ENCODE measurements at places on chromosomes 4 and X. TPM values are rescaled to one million over a fixed set of nuclear protein-coding genes. Genes with fewer than 3 reads are reported as not detected.

The DLG3 gene
- 24.1 TPM for total RNA-seq

- no peak for DNase-seq
Measured at GRCh38 chrX:76454456-76454927, 27.0 kb downstream of the MAGEE1 start.

DNA sequence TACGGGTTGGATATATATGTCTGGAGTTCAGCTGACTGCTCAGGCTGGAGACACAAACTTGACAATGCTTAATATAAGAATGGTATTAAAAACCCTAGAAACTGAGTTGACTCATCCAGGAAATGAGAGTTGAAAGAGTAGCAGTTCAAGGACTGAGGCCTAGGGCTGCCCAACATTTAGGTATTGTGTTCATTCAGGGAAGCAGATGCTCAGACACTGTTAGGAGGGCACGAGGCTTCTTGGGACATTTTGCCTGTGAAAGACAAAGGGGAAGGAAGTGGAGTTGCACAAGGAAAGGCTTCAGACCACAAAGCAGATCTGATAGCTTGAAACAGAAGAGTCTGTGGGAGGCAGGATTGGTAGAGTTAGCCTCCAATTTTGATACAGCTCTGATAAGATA, 52.0 kb upstream of the HS3ST1 start:
- peak; percentile 52 for DNase-seq

GRCh38 chr4:102141842-102142241, 203.4 kb downstream of the SLC39A8 start:
- DNase-seq = no peak

GRCh38 chr4:186121057-186121456, 16.6 kb downstream of the FAM149A start:
- no peak for DNase-seq

DNA sequence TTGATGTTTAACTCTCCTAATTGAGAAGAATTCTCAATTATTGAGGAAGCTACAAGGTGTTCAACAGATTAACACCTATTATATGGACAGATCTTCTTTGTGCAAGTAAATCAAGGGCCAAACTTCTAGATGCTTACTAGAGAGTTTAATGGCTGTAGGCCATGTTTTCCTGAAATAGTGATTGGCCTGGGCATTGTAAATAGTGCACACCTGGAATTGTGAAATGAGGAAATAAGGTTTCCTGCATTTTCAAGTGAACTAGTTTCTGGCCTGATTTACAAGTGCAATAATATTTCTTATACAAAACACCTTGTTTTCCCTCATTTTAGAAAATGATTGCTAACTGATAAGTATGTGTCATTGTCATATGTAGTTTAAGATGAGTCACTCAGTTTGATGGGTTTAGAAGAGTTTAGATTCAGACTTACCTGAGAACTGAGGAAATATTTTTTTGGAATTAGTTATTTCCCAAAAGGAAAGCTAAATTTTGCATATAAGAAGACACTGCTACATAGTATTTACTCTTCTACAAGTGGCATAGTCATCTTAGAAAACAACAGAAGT, 21.2 kb downstream of the AFF1 start:
- DNase-seq = no peak

DNA sequence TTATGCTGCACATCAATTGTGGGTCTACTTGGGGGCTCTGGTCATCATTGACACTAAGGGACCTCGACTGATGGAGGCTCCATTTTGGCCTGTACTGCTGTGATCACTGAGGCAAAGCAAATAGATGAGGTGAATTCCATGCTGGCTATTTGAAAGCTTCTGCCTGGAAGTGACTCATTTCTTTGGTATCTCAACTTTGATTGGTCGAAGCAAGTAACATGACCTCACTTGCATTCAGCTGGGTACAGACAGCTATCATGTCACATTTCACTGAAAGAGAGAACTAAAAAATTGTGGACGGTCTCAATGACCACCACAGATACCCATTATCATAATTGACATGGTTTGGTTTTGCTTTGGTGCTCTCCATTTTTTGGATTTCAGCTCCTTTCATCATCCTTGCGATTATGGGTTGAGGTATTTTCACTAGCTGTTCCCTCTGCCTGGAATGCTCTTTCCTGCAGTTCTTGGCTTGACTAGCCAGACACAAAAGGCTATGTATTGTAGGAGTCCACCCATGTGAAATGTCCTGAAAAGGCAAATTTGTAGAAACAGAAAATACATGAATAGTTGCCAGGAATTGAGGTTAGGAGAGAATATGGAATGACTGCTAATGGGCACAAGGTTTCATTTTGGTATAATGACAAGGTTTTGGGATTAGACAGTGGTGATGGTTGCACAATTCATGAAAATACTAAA, 369.2 kb upstream of the LCORL start:
- no peak for DNase-seq

DNA sequence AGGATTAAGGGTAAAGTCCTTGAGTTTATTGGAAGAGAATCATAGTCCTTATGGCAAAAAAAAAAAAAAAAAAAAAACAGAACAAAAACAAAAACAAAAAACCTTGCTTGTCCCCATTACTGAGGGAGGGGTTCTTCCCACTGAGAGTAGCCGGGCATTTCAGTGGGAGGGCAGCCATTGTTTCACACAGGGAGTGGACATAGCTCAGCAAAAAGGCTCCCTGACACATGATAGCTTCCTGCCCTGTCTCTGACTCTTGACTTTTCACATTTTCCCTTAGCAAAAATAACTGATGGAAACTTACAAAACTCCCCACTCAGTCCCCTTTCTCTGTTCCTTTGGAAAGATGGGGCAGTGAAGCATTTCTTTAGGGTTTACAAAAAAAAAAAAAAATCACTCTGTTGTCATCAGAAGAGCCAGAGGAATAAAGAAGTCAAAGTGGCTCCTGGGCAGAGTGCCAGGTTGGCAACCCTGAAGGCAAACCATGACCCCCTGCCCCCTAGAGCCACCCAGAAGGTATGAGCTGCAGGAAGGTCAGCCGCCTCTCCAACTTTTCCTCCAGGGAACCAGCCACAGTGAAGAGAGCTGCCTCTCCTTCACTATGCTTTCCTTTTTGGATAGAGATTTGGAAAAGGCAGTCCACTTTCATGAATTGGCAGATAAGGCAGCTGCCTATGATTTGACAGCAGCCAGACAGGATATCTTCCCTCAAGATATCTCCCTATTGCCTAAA, 170.6 kb downstream of the KDR start:
- DNase-seq = no peak

DNA sequence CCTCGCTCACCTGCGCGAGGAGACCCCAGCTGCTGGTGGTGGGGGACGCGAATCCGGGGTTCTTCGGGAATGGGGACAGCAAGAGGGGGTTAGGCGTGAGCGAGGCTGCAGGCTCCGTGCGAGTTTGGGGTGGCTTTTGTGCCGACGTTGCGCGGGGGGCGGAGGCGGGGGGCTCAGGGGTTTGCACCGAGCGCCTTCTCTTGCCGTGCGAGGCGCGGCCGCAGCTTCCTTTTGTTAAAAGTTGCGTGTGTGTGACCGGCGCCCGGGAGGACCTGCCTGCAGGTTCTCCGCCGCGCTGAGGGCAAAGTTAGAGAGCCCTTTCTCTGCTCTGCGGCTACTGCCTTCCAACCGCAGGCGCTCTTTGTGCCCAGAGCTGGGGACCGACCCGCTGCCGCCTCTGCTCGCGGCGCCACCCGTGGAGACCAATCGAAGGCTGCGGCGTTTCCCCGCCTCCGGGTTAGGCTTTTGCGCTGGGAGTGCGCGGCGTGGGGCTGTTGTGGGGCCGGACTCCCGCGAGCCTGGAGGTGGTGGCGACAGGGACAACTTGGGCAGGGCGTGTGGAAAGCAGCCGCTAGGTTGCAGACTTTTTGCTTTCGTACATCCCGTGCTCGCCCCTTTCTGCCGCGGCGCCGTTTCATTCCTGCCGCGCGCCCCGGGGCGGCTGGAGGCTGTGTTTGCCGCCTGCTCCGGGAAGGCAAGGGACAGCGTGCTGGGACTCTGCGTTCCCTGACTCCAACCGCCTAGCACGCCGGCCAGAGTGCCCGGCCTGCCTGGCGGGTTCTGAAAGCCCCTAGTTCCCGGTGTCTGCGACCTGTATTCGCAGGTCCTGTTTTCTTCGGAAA, 716 bp downstream of the KIT start:
- peak; percentile 64 for DNase-seq

- DNase-seq = no peak
Measured at GRCh38 chrX:19579485-19579884, 64.2 kb upstream of the MAP3K15 start.

DNA sequence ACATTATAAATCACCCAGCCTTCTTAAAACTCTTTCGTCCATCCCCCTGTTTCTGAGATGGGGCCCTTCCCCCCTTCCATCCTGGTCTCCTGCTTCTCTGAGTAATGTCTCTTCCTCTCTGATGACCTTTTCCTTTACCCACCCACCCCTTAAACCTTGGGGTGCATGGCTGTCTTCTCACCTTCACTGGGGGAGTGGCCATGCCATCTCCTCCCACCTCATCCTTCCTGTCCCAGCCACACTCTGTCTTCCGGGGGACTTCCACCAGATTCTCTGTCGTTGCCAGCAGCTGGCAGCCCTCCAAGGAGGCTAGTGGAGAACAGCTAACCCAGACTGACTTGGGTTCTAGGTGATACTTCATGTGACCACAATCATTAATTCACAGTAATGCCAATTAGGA, 83.2 kb upstream of the SCML1 start:
- DNase-seq = no peak

The HSFX2 gene
- not detected for total RNA-seq

- no peak for DNase-seq
Measured at GRCh38 chr4:82842593-82842992, 44.0 kb upstream of the SCD5 start.

The GLOD5 gene
- 0.95 TPM for total RNA-seq

GRCh38 chrX:112614640-112615039, 65.1 kb downstream of the LHFPL1 start:
- DNase-seq = no peak

DNA sequence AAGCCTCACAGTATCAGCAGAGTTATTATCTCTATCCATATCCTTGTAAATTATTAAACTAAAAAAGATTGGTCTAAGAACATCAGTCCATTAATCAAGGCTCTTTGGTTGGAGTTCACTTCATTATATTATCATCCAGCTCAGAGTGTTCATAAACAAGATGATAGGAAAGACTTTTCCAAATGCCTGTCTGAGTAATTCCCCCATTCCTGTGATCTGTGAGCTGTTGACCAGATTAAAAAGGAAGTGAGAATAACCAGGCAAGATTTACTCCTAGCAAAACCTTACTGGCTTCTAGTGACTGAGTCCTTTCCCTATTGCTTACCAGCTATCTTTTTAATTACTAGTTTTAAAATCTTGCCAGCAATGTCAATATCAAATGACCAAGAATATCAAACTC, 14.9 kb downstream of the PKD2 start:
- DNase-seq = no peak

The VSIG1 gene
- total RNA-seq = 1.6 TPM

DNA sequence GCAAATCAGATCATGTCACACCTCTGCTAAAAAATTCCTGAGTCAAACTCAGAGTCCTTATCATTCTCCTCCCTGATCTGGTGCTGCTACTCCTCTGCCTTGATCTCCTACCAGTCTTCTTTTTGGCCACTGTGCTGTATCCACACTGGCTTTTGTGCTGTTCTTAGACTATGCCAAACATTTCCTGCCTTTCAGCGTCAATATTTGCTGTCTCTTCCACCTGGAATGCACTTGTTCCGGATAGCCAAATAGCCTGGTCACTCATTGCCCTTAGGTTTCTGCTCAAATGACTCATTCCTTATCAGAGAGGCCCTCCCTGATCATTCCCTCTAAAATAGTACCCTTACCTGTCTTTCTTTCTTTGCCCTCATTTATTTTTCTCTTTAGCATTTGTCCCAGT, 24.4 kb upstream of the RP2 start:
- DNase-seq = no peak

DNA sequence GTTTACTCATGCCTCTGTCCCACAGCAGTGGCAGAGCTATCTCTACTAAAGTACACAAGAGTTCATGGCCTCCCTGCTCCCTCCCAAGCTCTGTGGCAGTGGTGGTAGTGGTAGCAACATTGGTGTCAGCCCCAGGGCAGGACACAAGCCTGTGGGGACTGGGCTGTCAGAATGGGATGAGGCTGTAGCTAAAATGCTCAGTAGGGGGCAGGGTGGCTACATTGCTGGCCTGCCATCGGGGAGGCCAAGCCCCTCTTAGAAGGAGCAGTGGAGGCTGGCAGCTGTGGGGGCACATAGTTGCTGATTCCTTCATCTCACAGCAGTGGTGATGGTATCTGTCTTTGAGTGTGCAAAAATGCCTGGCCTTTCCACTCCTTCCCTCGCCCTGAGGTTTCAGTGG, 461.7 kb downstream of the PCDH18 start:
- no peak for DNase-seq

- DNase-seq = no peak
Measured at GRCh38 chr4:135510582-135510981, 1309.0 kb upstream of the PABPC4L start.

- DNase-seq = no peak
Measured at GRCh38 chrX:545452-545885, 85.1 kb upstream of the SHOX start.

The F11 gene
- 20.5 TPM for total RNA-seq

GRCh38 chr4:10737337-10737736, 52.8 kb upstream of the CLNK start:
- no peak for DNase-seq

DNA sequence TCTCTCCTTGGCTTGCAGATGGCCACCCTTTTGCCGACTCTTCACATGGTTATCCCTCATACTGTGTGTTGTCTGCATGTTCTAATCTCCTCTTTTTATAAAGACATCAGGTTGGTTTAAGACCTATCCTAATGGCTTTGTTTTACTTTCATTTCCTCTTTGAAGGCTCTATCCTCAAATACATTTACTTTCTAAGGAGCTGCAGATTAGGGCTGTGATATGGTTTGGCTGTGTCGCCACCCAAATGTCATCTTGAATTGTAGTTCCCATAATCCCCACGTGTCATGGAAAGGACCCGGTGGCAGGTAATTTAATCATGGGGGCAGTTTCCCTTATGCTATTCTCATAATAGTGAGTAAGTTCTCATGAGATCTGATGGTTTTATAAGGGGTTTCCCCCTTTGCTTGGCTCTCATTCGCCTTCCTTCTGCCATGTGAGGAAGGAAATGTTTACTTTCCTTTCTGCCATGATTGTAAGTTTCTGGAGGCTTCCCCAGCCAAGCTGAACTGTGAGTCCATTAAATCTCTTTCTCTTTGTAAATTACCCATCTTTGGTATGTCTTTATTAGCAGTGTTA, 204.5 kb downstream of the RELL1 start:
- no peak for DNase-seq

- no peak for DNase-seq
Measured at GRCh38 chrX:104660092-104660491, 94.1 kb downstream of the IL1RAPL2 start.

The ARHGAP36 gene
- not detected for total RNA-seq

GRCh38 chr4:39452153-39452859, 6.4 kb downstream of the RPL9 start:
- DNase-seq = no peak

DNA sequence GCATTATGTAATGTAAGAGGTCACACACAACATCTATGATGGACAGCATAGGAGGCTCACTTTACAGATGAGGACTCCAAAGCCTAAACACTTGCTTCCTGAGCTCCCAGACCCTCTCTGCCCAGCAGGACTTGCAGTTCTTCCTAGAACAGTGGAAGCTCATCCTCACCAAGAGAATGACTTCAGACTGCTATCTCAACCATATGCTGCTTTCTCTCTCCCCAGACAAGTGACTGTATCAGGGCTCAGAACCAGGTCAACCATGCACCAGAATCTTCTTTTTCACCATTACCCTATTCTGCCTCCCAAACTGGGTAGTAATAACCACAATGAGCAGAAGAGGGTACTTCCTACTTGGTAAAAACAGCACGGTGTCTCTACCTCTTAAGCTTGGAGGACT, 12.2 kb downstream of the RNF150 start:
- DNase-seq = no peak

The AREG gene
- total RNA-seq = 7.8 TPM
